ENCODE measurements at places on chromosomes 2 and 18.

GRCh38 chr2:124875627-124876244, 850.6 kb downstream of the CNTNAP5 start:
- DNase-seq, result no peak

- DNase-seq, result no peak
Observed at GRCh38 chr18:56444201-56444600, 194.2 kb downstream of the TXNL1 start.

DNA sequence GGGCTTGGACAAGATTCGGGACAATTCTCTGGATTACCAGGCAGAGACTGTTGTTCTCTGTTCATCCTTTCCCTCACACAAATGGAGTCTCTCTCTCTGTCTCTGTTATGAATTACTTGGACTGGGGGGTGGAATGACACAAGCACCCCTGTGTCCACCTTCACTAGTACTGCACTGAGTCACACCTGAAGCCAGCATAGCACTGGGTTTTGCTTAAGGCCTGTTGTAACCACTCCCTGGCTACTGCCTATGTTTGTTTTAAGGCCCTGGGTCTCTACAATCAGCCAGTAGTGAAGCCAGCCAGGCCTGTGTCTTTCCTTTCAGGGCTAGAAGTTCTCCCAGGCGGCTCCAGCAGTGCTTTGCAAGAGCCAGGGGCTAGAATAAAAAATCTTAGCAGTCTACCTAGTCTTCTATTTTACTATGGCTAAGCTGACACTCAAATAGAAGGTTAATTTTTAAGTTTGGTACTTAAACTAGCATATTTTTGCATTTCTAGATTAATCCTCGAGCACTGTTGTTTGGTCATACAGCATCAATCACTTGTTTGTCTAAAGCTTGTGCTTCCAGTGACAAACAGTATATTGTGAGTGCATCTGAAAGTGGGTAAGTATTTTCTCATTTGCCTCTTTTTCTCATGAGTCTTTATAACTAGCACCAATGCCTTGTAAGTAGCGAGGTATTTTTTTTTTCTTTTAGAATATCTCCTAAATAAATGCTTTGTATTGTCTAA, 27.8 kb downstream of the WDR7 start:
- DNase-seq, result no peak

DNA sequence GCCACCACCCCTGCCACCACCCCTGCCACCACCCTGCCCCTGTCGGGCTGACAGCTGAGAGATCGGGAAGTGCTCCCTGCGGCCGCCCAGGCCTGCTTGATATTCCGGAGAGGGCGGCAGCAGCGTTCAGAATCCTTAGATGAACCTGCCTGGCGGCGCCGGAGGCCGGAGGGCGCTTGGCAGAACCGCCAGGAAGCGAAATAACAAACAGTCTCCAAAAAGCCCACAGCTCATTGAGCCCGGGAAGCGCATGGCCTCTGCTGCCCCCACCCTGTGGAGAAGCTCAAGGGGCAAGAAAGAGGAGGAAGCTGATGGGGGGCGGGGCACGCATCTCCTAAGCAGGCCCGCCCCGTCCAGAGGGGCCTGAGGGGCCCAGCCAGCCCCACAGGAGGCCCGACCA, 92.2 kb upstream of the MBOAT2 start:
- no peak for DNase-seq

- no peak for DNase-seq
Observed at GRCh38 chr18:34697233-34697632, 12.9 kb upstream of the DTNA start.

DNA sequence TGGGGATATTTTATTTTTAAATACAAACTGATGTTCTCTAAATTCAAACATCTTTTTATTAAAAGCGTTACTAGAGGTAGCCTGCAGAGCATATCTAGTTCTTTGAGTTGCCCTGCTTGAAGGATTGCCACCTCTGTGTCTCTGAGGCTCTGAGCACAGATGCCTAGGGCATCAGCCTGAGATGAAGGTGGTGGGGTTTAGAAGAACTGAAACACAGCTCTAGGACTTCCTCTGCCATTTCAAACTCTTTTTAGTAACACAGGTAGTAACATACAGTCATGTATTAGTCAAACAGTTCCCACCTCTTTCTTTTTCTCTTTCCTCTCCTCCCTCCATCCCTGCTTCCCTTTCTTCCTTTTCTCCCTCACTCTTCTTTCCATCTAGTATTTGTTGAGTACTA, 57.6 kb downstream of the TTC21B start:
- DNase-seq, result no peak

DNA sequence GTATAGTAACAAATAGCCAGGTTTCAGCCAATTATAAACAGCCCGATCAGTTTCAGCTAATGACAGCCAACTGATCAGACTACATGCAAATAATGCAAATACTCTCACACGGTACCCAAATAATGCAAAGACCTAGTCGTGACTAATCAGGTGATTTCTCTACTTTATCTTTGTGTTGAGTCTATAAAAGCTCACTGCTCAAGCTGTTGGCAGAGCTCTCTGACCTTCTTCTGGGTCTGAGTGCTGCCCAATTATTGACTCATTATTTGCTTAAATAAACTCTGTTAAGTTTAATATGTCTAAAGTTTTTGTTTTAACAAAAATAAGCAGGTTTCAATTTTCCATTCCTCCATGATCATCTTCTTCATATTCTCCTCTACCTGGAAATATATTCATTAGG, 1971.7 kb downstream of the SUCLG1 start:
- DNase-seq, result no peak

DNA sequence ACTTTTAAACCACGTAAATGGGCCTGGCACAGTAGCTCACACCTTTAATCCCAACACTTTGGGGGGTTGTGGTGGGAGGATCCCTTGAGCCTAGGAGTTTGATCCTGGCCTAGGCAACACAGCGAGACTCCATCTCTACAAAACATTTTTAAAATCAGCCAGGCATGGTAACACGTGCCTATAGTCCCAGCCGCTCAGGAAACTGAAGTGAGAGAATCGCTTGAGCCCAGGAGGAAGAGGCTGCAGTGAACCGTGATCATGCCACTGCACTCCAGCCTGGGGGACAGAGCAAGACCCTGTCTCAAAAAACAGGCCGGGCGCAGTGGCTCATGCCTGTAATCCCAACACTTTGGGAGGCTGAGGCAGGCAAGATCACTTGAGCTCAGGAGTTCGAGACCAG, 12.2 kb downstream of the ROCK1 start:
- DNase-seq, result no peak

DNA sequence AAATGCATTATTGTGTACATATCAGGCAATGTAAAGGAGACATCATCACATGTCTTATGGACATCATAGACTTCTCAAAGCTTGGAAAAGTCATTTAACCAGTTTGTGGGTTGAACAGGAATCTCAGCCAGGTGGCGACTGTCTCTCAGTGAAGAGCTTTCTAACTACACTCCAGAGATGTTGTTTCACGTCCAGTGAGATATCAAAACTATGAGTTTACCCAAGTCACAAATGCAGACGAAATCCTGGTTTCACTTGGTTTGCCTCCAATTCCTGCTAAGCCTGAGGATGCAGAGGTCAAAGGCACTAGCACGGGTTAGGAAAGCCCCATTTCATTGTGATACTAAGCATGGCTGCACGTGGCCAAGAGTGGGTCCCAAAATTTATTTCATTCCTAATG, 384.5 kb upstream of the MEIS1 start:
- no peak for DNase-seq

DNA sequence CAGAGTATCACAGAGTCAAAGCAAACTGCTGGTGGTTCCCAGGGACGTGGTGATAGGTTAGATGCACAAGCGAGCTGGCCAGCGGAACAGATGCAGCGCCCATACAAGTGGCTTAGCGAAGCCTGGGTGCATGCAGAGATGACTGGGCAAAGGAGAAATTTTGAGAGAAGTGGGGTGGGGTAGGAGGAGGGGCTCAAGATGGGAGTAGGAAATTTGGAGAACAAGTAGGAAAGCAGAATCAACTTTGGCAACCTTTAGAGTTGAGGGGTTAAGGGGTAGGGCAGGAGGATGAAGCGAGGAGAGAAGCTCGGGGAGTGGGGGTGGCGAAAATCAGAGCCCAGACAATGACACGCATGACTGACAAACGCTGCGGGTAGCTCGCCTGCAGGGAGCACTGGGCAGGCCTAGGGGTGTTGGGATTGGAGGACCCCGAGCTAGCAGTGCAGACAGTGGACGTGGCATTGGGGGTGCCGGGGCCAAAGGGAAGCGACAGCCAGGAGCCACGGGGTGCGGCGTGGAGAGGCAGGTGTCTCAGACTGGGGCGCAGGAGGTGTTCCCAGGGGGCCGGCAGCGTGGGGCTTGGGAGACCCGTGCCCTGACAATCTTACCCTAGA, 431 bp downstream of the FAM98A start:
- peak; percentile 42 for DNase-seq
